ENCODE measurements at places on chromosomes 11 and 22.
A peak's percentile ranks its signal among the peaks of the same experiment; 100 is the strongest.

DNA sequence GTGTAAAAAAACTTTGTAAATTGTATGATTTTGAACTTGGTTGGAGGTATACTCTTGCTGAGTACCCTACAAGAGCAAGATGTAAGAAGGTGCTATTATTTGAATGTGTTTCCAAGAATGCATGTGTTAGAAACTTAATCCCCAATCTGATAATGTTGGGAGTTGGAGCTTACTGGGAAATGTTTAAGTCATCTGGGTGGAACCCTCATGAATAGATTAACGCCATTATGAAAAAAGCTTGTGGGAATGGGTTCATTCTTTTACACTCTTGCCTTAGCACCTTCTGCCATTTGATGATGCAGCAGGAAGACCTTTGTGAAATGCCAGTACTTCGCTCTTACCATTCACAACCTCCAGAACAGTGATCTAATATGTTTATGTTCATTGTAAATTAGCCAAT, 498.3 kb downstream of the TMEM135 start:
- no peak for DNase-seq

DNA sequence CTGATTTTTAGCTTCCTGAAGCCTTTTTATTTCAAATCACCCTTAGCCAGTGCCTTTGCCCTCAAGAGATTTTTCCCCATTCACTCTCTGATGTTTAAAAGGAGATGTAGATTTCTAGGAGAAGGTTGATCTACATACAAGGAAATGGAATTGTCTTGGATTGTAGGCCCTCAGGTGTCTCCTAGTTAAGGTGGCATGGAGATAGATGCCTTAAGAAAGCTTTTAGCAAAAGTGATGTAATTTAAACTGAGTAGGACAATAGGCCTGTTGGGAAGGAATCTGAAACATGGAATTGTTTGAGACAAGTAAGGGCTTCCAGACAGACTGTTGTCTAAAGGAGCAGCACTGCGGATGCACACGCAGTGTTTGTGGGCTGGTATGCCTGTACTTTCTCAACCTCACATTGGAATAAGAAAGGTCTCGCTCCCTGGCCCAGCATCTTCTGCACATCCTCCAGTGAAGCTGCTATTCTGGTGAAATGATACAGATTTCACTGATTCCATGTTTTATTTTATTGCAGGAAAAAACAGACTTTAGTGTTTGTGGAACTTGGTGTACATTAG, 69.8 kb upstream of the SLC25A18 start:
- no peak for DNase-seq

- no peak for DNase-seq
These were observed 144.9 kb downstream of the HIPK3 start for GRCh38 chr11:33402066-33402465.

GRCh38 chr11:5631969-5632635, 7.3 kb downstream of the TRIM34 start:
- DNase-seq, result no peak

GRCh38 chr11:94563848-94564467, 3.2 kb upstream of the PIWIL4 start:
- no peak for DNase-seq

DNA sequence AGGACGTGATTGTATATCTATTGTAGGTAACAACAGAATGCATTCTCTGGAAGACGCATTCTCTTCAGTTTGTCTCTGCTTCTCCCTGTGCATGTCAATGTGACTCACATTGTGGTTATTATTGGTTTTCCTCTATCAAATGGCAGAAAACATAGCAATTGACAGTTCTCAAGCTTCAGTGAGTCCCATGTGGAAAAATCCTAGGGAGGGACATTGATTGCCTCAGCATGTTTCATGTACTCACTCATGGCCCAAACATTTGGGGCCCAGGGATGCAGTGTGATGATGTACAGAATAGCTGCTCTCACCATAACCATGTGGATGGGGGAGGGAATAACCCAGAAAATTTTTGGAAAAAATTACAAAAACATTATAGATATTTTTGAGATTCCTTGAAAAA, 9.3 kb upstream of the ARL14EP start:
- peak; percentile 54 for DNase-seq

GRCh38 chr11:123183391-123184099, 11.5 kb downstream of the CLMP start:
- no peak for DNase-seq

DNA sequence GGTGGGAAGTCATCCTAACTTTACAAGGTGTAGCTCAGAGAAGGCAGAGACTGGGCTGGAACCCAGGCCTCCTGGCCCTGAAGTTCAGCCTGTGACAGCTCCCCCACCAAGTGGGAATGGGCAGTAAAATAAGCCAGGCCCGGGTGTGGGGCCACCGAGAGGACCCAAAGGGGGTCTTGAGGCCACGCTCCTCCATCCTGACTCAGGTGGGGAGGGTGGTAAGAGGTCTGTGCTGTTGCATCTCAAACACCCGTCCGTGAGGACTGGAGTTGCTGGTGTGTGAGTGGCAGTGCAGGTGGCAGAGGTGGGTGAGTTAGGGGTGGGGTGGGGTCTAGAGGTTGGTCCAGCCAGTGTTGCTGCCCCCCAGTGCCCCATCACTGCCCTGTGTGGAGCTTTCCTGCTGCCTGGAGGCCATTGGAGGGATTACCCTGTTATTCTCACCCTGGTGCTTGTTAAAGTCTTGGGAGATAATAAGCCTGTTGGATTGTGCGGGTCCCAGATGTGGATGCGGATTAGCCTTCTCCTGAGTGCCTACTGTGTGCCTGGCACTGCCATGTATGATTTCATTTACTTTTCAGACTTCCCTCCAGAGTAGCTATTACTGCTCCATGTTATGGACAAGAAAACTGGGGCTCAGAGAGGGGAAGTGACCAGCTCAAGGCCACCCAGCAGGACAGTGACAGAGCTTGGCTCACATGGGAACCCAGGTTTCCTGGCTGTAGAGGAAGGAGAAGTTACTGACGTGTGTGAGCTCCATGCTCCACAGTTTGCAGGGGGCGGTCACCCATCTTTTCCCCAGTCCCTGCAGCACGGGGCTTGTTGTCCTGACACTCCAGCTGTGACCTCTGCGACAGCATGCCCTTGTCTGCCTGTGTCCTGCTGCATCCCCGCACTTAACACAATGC, 12.9 kb downstream of the SERPINH1 start:
- DNase-seq, result no peak

GRCh38 chr11:117837070-117837776, 12.7 kb upstream of the FXYD2 start:
- DNase-seq, result no peak

DNA sequence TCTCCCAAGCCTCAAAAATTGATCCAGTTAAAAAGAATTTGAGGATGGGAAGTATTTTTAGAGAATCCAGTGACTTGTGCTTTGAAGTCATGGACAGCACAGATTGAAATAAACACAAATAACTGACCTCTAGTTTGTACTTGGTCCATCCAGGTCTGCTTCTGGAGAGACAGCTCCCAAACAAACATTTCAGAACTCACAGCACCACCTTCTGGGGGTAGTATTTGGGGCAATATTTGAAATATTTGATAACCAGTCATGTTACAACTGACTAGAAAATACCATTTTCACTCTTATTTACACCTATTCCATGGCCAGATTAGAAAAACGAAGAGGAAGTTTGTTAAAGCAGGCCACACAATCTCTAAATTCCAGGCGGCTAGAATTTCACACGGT, 56.2 kb downstream of the CTSC start:
- no peak for DNase-seq

DNA sequence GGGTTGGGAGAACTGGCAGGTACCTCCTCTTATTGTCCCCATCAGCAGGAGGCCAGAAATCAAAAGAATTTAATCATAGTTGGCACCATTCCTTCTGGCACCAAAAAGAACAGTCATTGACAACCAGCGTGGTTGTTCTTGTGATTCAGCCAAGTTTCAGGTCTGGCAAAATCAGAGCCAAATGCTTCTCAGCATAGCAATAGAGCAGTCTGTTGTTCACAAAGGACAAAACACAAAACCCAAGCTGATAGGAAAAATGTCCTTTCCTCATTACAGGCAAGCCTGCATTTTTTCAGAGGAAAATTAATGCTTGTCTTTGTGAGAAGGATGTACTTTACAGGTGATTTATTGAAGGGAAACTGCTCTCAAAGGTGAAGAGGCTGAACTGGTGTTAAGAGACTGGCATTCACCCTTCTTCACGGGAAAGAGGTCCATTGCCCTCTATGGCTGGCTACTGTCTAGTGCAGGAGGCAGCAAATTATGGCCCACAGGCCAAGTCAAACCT, 241.8 kb upstream of the ARHGAP42 start:
- peak; percentile 38 for DNase-seq

DNA sequence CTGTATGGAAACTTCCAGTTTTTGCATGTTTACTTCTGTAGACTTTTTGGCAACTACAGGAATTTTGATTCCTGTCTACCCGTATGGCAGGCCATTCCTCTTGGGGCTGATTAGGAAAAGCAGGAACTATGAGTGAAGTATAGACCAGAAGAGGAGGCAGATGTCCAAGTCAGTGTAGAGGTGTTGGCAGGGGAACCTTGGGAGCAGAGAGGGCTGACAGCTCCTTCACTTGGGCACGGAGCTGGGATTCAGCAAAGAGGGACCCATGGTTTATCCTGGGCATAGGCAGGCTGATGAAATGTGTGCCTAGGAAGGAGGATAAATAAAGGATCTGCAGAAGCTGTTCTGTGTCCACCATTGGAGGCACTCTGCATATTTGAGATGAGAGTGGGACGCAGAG, 33.1 kb downstream of the TREH start:
- DNase-seq, result no peak

DNA sequence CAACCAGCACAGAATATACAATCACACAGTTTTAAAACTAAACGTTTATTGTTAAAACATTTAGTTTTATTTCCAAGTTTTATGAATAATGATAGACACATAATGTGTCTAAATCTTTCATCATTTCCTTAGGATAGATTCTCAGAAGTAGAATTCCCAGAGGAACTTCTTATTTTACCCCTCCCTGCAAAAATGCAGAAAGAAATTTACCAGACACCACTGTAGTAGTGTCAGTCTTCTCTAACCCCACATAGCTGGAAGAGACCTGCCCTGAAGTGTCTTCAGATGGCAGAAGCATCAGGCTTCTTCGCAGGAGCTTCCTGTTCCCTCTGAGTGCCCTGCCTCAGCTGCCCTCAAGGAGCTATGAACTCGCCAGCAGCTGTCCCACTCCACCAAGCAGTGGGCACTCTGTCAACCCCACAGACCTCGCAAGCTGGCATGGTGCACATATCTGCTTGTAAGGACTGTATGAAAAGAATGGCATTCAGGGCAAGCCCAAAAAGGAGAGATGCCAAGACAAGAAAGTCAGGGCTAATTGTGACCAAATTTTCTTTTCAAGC, 28.5 kb upstream of the PAK1 start:
- DNase-seq, result no peak

DNA sequence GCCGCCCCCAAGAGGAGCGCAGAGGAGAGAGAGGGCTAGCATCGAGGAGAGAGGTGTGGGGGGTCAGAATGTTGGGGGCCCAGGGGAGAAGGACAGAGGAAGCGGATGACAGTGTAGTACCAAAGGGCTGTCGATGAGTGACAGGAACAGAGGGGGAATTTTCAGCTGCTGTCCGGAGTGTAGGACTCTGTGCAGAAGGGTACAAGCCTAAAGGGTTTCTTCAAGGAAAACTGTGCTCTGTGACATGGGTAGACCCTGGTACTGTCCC, 5.3 kb upstream of the NLRP6 start:
- no peak for DNase-seq

Measured in HS-5 (cell line).